ENCODE measurements at places on chromosomes 3 and 15.

GRCh38 chr3:135141672-135142071 is 346.6 kb downstream of the EPHB1 start:
- no peak for DNase-seq

GRCh38 chr3:127324913-127325628 is 37.2 kb upstream of the PRR20G start:
- no peak for DNase-seq

GRCh38 chr3:172138792-172139507 is 99.6 kb downstream of the FNDC3B start:
- DNase-seq = no peak

GRCh38 chr3:121809249-121809648 is 25.6 kb downstream of the IQCB1 start:
- DNase-seq = no peak

DNA sequence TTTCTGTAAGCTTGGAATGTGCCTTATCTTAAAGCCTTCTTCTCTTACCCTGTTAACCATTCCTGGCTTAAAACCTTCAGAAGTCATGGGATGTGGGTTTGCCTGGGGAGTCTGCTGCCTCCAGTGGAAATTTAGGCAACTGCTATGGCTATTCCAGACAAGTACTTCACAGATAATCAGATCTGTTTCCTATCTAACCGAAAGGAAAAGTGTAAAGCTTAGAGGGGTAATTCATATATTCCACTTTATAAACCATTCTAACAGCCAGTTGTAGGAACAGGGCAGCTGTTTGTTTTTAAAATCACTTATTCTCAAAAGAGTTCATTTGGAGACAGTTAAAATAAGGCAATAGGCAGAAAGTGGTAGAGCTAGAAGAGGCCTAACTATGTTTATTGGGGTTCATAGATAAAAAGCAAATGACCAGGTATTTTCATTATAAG is 219.9 kb downstream of the TCF12 start:
- peak; percentile 1 for DNase-seq

GRCh38 chr3:104359546-104359945 is 1007.2 kb upstream of the ALCAM start:
- DNase-seq = no peak

DNA sequence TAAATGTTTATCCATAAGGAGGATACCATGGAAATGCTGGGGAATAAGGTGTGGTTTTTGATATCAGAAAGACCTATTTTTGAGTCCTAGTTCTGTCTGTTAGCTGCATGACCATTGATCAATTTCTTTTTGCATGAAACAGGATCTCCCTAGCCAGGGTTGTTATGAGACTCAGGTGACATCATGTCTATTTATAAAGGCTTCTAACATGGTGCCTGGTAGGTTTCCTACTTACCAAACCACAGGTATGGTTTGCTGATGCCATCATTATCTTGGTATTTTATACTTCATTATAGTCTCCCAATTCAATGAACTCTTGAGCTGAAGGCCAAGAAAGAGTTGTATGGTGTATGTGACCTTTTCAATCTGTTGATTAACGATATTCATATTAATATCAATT is 144.0 kb downstream of the CLSTN2 start:
- no peak for DNase-seq

DNA sequence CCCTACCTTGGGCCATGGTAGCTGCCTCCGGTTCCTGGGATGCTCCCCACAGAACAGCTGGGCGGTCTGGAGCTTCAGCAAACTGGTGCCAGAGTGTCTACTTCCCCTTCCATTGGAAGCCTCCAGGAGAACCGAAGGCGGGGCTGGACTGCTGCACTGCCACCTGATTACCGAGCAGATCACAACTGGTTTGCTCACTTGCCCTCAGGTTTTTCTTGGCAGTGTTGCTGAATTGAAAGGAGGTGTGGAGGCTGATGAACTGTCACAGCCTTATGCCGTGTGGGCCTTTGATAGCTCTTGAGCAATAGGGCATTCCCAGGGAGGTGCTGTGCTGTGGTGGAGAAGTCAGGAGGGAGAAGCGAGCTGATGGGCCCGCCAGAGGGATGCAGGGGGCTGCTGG is at the start of gene TGM5:
TSS of gene TGM5 (minus strand) at position 95 of the 400 bp plus-strand sequence. CDS start at position 16, 79 bp downstream.
- no peak for DNase-seq

- DNase-seq = no peak
These were observed 30.4 kb downstream of the LSM3 start for GRCh38 chr3:14208977-14209394.

GRCh38 chr15:33226559-33227181 is 32.2 kb upstream of the FMN1 start:
- DNase-seq = no peak

All from NCI-H2107 (cell line).